Head of caudate nucleus (tissue), 42 donors: ENCODE measurements at places on chromosomes 6 and 20.

DNA sequence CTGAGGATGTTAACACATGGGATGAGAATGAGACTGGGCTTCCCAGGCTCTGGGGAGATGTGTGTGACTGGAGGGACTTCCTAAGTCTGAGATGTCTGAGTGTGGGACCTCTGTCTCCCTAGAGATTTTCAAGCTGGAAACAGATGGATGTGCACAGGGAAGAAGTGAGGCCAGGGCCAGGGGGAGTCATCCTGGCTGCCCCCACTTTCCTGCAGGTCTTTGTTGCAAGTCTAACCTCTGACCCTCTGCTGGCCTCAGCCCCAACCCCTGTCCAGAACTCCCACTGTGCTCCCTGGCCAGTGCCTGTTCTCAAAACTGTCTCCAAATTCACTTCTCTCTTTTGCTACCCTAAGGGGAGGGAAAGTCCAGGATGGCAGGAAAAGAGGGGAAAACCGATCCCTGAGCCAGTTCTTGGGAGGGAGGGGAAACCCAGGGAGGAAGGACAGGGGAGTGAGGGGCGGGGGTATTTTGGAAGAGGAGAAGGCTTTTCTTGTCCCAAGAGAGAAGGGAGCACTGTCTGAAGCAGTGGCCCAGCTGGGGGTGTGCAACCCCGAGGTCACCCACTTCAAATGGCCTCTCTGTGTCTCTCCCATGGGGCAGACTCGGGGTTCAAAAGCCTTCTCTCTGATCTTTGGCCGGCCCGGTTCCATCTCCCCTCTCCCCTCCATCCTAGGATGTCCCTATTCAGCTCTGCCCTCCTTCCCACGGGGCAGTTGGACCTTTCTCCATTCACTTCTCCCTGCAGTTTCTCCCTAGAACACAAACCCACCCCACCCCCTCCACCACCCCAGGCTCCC lies 3.1 kb downstream of the PPP1R18 start:
- no peak for DNase-seq

DNA sequence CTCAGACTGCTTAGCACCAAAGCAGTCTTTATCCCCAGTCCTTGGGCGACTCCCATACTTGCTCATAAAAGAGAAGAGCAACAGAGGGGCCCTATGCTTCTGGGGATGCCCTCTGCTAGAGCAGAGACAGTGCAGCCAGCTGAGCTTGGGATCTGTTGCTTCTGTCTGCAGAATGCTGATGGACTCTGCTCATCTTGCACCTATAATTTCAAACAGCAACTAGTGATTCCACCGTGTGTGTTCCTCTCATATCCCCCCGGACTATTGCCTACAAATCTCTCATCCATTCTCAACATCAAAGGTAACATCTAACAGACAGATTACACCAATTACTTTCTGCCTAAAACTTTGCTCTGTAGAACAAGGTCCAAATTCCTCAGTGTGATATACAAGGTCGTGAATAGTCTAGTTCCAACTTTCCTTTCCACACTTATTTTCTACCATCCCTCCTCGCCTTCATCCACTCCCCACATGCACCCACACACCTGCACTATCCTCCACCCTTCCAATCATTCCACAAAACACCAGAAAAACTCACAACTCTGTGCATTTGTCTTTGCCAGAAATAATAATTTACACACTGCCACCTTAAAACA lies 62.6 kb downstream of the FRK start:
- no peak for DNase-seq

DNA sequence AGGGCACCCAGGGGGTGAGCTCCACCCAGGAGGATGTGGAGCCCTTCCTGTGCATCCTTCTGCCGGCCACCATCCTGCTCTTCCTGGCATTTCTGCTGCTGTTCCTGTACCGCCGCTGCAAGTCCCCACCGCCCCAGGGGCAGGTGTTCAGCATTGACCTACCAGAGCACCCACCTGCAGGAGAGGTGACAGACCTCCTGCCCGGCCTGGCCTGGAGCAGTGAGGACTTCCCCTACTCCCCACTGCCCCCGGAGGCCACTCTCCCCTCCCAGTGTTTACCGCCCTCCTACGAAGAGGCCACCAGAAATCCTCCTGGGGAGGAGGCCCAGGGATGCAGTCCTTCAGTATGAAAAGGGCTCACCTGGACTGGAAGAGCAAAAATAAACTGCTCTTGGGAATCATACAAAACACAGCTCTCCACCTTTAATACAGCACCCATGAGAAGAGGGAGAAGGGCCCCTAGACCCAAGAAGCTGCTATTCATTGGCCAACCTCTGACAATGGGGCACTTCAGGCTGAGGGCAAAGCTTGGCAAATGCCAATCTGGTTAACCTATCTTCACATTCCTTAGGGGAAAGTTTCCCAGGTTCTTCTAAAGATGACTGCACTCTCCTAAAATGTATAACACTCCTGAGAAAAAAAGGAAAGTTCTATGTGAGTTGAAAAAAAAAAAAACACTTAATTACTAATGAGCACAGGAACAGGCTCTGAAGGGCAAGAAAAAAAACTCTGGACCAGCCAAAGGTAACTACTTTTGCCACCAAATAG lies 5.0 kb downstream of the SMIM28 start:
- DNase-seq, result no peak

GRCh38 chr6:7916959-7917358 lies 6.4 kb upstream of the TXNDC5 start:
- no peak for DNase-seq

DNA sequence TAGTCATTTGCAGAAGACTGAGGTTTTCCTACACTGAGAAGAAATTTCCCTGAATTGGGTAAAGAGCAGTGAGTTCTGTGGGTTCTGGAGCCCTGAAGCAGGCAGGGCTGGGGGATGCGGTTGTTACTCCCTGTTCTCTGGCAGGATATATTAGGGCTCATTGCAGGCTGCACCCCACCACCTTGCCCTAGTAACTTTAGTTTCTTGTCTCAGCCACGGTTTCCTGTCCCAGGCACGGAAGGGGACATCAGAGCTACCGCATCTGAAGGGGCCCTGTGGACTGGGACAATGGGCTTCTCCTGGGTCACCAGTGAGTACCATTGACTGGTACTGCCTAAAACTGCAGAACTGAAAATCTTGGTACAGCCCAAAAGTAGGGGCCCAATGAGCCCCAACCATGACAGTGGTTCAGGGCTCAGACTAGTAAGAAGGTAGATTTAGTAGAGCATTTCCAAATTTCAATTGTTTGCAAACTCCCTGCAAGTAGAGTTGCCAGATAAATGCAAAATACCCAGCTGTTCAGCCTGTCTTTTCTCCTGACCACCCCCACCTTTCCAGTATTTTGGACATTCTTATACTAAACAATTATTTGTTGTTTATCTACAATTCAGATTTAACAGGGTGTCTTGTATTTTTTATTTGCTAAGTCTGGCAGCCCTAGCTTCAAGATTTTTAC lies 54.5 kb upstream of the EYA2 start:
- no peak for DNase-seq

DNA sequence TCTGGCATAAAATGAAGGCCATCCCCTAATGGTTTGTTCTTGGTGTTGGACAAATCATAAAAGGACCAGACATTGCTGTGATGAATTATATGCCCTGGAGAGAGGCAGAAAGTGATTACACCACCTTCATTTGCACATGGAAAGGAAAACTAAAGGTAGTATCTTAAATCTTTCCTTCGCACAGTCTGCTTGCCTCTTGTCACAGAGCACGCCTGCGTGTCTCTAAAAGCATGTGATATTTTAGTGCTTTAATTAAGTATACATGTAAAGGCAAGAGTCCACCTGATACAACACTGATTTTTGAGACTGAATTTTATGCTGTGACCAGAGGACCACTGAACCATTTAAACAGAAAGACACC lies 28.8 kb upstream of the PLAGL1 start:
- no peak for DNase-seq

GRCh38 chr6:31729979-31730630 lies 1.0 kb upstream of the DDAH2 start:
- peak; percentile 76 for DNase-seq
